Lower lobe of right lung (tissue), 2 donors: ENCODE measurements at places on chromosomes 6 and 20. TPM values are rescaled to one million over a fixed set of nuclear protein-coding genes. Genes with fewer than 3 reads are reported as not detected.
A peak's percentile ranks its signal among the peaks of the same experiment; 100 is the strongest.

- DNase-seq = no peak
Observed at GRCh38 chr20:38640521-38640920, 38.9 kb downstream of the ARHGAP40 start.

GRCh38 chr6:129583866-129584265 is 126.1 kb downstream of the ARHGAP18 start:
- no peak for DNase-seq

- DNase-seq = no peak
Observed at GRCh38 chr6:158909938-158910337, 90.1 kb downstream of the RSPH3 start.

DNA sequence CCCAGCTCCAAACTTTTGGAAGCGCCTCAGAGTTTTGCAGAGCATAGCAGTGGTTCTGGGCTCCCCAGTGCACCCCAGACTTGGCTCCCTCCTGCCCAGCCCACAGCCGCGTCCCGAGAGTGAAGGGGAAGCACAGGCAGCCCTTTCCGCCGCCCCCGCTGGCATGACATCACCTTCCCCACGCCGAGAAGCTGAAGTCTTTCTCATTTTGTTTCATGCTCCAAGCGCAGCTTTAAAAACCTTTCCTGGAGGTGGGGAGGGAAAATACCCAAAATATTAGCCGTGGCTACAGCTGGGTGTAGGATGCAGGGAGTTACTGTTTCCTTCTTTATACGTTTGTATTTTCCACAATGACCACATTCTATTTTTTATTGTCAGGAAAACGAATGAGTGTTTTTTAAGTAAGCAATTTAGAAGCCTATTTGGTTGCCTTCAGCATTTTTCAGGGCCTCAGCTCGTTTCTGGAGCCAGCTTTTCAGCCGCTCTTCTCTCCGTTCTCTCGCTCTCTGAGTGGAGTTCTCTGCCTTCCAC is 72.9 kb downstream of the SNX5 start:
- DNase-seq = peak; percentile 82

DNA sequence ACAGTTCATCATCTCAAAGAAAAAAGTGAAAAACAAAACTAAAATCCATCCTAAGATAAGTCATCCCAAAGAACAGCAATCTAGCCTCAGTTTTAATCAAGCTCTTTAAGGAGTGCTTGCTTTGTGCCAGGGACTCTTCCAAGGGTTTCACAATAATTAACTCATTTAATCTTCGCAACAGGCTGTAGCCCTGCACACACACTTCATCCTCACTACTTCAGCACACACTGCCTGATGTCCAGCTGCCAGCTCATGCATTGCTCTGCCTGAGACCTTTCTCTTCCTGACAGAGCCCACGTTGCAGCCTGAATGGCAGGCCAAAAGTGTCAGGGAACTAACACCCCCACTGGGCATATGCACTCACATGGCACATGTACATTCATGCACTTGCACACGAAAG is 21.2 kb upstream of the PTPRT start:
- no peak for DNase-seq

- no peak for DNase-seq
Observed at GRCh38 chr6:117329926-117330325, 64.6 kb downstream of the VGLL2 start.

DNA sequence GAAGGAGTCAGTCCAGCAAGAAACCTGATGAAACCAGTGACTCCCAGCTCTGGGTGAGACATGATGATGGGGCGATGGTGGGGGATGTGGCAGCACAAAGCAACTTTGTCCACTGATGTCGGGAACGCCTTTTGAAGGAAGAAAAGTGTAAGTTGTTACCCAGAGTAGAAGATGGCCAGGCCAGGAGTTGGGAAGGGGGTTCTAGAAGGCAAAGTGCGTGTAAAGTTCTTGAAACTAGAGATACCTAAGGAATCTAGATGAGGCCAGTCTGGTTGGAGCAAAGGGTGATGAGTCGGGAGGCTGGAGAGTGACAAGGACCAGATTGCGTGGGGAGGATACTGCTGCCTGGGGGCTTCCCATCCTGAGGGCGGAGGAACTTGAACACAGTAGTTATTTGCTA is 117.0 kb downstream of the PHACTR3 start:
- DNase-seq = no peak

- peak; percentile 56 for DNase-seq
Observed at GRCh38 chr20:20333866-20334265, 34.0 kb upstream of the INSM1 start.

- DNase-seq = no peak
Observed at GRCh38 chr20:24004471-24004870, 15.9 kb upstream of the GGTLC1 start.

GRCh38 chr6:146422789-146423375 is 120.8 kb upstream of the RAB32 start:
- no peak for DNase-seq

- peak; percentile 82 for DNase-seq
Observed at GRCh38 chr20:36808317-36809257, 35.0 kb upstream of the DSN1 start.

DNA sequence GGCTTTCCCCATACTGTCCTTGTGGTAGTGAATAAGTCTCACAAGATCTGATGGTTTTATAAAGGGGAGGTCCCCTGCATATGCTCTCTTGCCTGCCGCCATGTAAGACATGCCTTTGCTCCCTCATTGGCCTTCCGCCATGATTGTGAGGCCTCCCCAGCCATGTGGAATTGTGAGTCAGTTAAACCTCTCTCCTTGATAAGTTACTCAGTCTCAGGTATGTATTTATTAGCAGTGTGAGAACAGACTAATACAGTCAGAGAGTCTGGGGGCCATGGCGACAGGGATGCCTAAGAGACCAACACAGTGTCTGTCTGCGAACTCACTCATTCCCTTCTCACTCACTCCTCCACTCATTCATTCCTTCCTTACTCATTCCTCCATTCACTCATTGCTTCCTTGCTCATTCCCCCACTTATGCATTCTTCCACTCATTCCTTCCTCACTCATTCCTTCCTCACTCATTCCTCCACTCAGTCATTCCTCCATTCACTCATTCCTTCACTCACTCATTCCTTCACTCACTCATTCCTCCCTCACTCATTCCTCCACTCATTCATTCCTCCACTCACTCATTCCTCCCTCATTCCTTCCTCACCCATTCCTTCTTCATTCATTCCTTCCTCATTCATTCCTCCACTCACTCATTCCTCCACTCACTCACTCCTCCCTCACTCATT is 137.5 kb upstream of the AGPAT4 start:
- no peak for DNase-seq

GRCh38 chr6:71238351-71238750 is 50.3 kb upstream of the OGFRL1 start:
- no peak for DNase-seq

- no peak for DNase-seq
Observed at GRCh38 chr6:113385020-113385431, 472.1 kb upstream of the MARCKS start.

- peak; percentile 87 for DNase-seq
Observed at GRCh38 chr20:32333988-32334885, 23.9 kb upstream of the ASXL1 start.

DNA sequence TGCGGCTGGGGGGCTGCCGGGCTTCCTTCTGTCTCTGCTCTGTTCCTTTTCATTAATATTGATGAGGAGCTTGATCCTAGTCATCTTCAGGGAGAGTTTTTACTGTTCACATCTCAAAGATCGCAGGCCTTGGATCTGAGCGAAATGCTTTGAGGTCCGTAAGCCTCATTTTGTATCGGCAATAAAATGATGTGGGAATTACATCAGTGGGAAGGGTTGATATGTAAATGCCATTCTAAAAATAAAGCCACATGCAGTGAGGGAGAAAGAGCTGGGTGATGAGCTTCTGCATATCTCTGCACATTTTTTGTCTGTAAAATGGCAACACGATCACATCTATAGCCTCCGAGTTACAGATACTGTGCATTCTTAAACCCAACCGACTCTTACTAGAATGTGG is 24.9 kb downstream of the CDH26 start:
- no peak for DNase-seq

GRCh38 chr6:162198925-162199324 is 528.6 kb downstream of the PRKN start:
- no peak for DNase-seq

- DNase-seq = no peak
Observed at GRCh38 chr20:10868299-10868698, 194.5 kb upstream of the JAG1 start.

DNA sequence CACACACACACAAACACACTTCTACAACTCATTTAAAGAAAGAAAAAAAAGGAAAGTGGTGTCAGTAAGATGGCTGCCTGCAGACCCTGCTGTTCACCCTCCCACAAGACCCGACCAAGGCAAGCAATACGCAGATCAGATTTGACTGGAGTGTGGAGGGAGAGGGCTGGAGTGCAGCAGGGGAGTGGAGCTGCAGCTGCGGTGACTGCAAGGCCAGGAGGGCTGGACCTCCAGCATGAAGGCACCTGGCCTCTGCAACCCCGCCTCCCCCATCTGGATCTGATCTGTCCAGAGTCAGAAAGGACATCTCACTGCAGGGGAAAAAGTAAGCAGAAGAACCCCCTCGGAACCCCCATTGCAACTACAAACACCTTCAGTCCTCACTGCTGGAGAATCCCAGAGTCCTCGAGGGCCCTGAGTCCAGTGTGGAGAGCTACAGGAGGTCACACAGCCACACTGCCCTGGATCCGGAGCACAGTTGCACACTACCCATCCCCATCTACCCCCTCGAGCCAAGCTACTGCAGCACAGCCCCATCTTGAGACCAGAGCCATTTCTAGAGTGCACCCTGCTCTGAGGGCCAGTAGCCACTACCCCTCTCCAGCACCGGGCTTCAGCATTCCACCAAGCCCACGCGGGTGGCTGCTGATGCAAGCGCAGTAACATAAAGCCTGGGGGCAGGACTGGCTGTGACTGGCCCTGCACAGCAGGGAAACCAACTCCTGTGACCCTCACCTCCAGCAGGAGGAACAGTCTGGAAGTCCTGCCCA is 41.9 kb upstream of the SRSF6 start:
- no peak for DNase-seq

DNA sequence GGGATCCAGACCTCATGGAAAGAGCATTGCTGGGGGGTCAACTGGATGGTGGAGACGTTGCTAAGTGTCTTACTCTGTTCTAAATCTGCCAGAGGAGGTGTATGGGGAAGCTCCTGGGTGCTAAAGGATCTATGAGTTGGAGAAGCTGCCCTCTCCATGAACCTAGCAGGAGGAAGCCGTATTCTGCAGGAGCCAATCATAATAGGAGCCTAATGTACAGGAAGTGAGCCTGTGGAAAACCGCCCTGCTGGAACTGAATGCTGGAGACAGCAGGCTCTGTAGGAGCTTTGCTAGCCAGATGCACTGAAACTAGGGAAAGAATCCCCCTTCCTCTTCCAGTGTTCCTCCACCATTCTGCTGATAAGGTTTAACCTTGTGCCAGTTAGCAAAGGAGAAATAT is 10.9 kb downstream of the CASP8AP2 start:
- DNase-seq = no peak

DNA sequence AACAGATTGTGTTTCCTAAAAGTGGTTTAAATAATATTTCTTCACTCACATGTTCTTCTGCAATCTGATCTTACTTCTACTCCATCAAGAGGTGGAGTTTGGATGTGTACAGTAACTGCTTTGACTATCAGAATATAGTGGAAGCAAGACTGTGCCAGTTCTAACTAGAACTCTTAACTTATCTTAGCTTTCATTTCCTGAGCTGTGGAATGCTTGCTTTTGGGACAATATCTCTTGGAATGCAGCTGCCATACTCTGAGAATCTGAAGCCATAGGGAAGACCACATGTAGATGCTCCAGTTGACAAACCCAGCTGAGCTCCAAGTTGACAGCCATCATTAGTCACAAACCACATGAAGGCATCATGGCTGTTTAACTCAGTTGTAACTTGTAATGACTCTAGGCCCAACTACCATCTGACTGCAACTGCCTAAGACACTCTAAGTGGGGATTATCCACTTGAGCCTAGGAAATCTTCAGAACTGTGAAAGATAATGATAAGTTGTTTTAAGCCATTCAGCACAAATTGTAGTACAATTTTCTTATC is 40.8 kb upstream of the MAN1A1 start:
- no peak for DNase-seq

GRCh38 chr6:27720607-27721580 is 191.3 kb downstream of the OR2B2 start:
- DNase-seq = no peak

DNA sequence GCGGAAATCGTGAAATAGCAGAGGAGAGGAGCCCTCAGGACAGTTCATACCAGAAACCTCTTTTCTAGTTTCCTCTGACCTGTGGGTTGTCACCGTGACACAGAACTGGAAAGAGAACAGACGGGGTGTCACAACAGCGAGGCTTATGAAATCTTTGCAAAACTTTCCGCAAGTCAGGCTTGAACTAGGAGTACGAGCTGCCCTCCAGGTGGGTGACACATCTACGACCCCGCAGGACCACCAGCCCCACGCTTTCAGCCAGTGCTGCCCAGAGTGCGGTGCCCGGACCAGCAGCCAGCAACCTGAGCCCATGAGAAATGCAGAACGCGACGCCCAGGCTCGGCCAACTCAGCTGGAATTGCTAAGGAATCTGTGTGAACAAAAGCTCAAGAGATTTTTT is 30.8 kb downstream of the WRNIP1 start:
- DNase-seq = no peak

GRCh38 chr6:1700278-1700967 is 90.7 kb downstream of the FOXC1 start:
- DNase-seq = no peak

- no peak for DNase-seq
Observed at GRCh38 chr20:1130058-1130694, 11.8 kb downstream of the PSMF1 start.

- DNase-seq = no peak
Observed at GRCh38 chr20:35271904-35272303, 6.0 kb downstream of the MMP24OS start.

DNA sequence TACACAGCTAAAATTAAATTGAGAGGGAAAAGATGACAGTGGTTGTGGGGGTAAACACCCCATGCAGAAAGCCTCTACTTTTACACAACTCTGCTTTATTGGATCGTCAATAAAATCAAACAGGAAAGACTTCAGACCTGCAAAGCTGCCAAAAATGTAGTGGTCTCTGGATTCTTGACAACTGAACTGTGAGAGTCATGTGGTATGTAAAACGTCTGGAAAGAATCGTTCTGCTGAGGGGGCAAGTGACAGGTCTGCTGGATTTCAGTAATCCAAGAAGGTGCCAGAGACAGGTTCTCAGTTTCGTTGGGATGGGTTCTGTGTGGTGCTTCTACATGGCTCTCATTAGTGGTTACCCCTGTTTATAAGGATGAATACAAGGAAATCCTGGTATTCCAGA is 63.3 kb downstream of the TSPYL4 start:
- no peak for DNase-seq

- DNase-seq = no peak
Observed at GRCh38 chr6:137856138-137856898, 10.7 kb upstream of the TNFAIP3 start.

GRCh38 chr6:12419631-12420272 is 129.6 kb downstream of the EDN1 start:
- DNase-seq = no peak

The LHFPL5 gene
- not detected for total RNA-seq

The BFSP1 gene
- 2.4 TPM for total RNA-seq

The MUCL3 gene
- total RNA-seq = 5.3 TPM

The CFB gene
- total RNA-seq = 85.6 TPM

The GDAP1L1 gene
- not detected for total RNA-seq

The BLCAP gene
- total RNA-seq = 66.8 TPM

The ABHD16B gene
- total RNA-seq = not detected

The SLCO4A1 gene
- 72.4 TPM for total RNA-seq

The VIP gene
- 1.5 TPM for total RNA-seq

The CDC25B gene
- 97.7 TPM for total RNA-seq

The GPR63 gene
- 0.71 TPM for total RNA-seq

The HMGCLL1 gene
- total RNA-seq = 4.3 TPM

The TRIM40 gene
- not detected for total RNA-seq

The SLC22A16 gene
- total RNA-seq = 0.80 TPM

The BHLHE23 gene
- not detected for total RNA-seq
